ENCODE measurements at places on chromosomes 2 and 18.

- no peak for DNase-seq
Observed at GRCh38 chr2:118865106-118865505, 17.7 kb upstream of the EN1 start.

- DNase-seq, result no peak
Observed at GRCh38 chr2:144703852-144704708, 184.2 kb upstream of the ZEB2 start.

- DNase-seq, result no peak
Observed at GRCh38 chr2:80437959-80438358, 133.4 kb upstream of the LRRTM1 start.

DNA sequence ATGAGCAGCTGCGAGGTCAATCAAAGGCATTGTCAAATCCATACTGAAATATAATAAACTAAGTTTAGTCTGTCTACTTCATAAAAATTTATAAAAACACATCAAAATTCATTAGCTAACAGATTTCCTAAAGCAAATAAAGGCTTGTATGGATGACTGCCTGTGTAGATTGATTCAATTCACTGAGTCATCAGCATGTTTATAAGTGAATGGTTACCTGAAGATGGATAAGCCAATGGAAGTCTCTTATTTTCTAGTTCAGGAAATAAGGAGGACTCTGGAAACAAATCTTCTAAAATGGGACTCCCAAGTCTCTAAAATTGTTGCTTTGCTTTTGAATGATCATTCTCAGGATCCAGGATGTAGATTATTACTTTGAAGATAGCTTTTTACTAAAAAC, 57.0 kb upstream of the HNRNPA3 start:
- no peak for DNase-seq

GRCh38 chr18:52694804-52695203, 354.8 kb downstream of the DCC start:
- DNase-seq, result no peak

GRCh38 chr2:3189076-3189591, 188.5 kb downstream of the EIPR1 start:
- DNase-seq, result no peak

- no peak for DNase-seq
Observed at GRCh38 chr2:2575870-2576386, 244.9 kb upstream of the MYT1L start.

DNA sequence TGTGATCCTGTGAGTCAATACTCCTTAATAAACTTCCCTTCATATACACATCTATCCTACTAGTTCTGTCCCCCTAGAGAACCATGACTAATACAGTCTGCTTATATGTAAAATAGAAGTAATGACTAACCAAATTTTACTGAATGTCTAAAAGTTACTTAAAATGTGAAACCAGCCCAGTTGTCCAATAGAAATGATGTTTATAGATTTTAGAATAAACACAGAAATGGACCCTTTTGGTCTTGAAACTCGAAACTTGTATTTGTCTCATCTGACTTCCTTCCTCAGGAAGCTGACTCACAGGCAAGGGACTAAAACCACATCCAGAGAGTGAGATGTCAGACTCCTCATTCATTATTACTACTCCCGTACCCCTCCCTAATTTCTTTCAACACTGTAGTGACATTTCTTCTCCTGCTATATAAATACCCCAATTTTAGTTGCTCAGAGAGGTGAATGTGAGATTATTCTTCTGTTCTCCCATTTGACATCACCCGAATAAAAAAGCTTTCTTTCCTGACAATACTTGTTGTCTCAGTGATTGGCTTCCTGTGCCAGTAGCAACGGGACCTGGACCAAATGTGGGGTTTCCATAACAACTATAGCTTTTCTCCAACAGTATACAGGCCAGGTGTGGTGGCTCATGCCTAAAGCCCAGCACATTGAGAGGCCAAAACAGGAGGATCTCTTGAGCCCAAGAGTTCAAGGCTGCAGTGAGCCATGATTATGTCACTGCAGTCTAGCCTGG, 486.0 kb downstream of the ERBB4 start:
- no peak for DNase-seq

DNA sequence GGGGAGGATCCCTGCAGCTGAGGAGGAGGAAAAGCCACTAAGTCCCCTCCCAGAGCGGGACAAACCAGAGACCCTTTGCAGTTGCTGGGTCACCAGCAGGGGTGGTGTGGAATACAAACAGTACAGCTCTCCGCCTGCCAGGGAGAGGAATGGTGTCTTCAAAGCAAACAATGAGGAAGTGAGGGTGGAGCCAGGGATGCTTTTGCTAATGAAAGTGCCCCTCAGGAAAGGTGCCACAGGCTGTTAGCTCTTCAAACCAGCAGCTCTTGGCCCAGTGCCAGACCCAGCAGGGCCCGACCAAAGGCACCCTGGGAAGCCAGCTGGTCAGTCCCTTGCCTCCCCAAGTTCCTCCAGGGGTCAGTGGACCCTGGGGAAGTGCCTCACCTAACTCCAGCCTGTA, 102.8 kb downstream of the HIBCH start:
- no peak for DNase-seq

GRCh38 chr18:24268784-24269550, 128.7 kb downstream of the OSBPL1A start:
- no peak for DNase-seq

- no peak for DNase-seq
Observed at GRCh38 chr2:70536517-70537055, 17.0 kb downstream of the TGFA start.

DNA sequence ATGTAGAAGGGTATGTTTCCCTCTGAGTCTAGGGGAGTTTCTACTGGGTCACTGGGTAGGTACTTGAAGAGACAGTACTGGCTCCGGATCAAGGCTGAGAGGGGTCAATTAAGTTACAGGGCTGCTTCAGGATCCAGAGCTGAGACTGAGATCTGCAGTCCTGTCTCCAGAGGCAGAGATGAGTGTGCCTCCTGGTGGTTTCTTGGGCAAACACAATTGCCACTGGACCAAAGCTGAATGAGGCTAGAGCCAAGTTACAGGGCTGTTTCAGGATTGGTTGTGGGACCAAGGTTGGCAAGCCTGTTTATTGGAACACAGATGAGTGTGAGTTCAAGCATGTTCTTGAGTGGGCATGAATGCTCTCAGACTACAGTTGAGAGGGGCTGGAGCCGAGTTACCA, 157.9 kb downstream of the ADCYAP1 start:
- DNase-seq, result no peak

GRCh38 chr2:75518638-75519465, 41.9 kb downstream of the EVA1A start:
- DNase-seq, result no peak

DNA sequence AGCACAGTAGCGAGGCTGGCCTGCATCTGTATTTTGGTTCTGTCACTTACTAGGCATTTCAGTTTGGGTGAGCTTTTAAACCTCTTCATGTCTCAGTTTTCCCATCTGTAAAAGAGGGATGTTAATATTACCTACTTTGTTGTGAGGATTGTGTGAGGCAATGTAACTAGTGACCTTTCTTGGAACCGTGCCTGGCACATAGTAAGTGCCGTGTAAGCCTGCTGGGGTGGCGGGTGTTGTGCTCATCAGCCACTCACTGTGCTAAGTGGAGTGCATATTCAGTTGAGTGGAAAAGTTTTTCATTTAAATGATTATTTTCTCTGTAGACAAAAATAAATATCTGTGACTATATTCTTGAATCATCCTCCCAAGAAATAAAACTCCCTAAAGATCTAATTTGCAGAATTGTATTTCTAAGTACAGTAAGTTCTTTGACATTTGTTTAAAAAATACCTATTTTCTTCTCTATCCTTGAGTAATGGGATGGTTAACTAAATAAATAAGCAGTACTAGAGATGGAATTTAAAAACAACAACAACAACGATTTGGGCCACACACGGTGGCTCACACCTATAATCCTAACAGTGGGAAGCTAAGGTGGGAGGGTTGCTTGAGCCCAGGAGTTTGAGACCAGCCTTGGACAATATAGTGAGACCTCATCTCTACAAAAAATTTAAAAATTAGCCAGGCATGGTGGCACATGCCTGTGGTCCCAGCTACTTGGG, 56.7 kb downstream of the MALT1 start:
- DNase-seq, result no peak

- DNase-seq, result no peak
Observed at GRCh38 chr2:1137913-1138391, 187.3 kb downstream of the SNTG2 start.

DNA sequence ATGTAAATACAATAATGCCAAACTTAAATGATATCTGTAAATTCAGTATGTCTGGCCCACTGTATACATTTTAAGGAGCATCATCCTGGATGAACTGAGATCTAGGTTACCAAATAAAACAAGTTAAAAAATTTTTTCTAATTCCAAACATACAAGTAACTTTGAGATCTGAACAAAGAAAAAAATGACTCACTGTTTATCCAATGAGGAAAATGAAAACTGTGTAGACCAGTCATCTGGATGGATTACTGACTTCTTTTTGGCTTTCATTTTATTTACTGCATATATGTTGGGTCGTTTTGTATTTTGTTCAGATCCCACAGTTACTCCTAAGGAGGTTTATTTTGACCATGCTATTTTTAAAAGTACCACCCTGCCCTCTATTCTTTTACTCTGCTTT, 189.8 kb downstream of the RBM43 start:
- DNase-seq, result no peak

DNA sequence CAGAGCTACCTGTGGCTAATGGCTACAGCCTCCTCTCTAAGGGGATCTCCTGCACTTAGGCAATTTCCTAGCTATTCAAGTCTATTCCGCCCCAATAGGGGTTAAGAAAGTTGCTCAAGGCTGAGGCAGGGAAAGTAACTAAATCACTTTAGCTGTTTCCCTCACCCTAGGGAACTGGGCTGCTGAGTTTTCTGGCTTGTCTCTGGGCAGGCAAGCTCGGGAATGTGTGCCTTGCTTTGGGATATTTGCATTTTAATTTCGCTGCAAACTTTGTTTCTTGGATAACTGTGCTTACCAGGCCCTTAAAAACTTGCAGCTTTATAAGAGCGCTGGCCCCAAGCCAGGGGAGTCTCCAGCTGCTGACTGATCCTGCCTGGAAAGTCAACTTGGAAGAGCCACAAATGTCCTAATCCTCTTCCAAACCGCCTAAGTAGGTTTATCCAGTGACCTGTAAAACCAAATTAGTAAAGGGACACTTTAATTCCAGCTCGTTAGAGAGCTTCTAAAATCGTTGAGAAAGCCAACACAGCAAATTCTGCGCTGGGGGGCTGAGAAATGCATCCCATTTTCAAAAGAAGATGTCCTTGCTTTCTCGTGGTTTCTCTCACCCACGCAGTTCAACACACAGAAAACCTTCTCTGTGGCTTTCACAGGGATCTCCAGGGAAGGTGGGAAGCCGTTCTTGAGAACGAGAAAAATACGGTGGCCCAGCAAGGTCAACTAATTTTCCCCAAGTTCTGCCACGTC, 59.5 kb upstream of the SP3 start:
- no peak for DNase-seq

DNA sequence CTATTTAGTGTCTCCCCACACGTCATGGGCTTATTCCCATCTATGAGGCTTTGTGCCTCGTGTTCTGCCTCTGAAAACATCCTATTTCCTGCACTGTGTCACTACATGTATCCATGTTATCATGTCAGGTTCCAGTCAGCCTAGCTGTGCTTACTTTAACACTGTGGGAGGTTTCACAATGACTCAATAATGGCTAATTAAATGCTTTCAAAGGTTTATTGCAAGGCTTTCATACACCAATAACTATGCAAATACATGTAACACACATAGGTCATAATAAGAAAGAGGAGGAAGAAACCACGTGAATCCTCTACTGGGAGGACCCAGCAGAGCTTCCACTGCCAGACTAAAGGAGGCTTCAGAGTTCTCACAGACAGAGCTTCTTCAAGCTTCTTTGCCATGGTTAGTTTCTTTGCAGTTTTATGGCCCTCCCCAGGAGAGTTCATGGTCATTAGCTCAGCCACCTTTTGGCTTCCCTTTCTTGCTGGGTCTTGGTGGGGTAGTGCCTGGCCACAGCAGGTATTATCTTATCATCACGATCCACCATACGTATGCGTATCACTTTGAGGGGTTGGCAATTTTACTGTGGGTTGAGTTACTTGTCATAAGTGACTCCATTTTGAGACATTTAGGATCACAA, 5.1 kb upstream of the COLEC12 start:
- DNase-seq, result no peak

- no peak for DNase-seq
Observed at GRCh38 chr2:32894119-32894728, 52.5 kb upstream of the LTBP1 start.

DNA sequence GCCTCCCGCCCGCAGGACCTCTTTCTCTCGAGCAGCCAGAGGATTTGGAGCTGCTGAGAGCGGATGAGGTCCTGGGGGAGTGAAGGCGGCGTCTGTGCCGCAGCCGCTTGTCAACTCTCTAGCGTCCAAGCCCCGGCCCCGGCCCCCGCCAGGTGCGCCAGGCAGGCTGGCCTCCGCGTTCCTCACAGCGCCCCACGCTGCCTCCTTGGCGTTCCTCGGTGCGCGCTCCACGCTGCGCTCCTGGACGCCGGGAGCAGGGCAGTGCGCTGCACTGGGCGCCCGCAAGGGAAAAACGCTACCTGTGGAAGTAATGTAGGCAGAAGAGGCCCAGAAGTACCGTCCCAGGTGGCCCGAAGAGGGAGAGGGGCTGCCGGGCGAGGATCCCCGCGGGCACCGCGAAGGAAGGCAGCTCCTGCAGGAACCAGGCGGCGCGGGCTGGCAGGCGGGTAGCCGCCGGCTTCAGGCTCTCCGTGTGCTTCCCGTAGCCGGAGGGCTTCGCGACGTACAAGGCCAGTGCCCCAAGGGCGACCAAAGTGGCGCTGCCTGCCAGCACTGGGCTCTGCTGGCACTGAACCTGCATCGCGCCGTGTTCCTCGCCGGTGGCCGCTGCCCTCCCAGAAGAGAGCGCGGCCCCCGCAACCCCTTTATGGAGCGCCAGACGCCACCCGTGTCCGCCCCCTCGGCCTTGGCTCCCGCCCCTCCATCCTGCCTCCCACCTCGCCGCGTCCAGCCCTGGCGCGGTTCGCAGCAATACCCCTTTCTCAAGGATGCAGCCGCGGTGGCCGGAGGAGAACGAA, at the start of gene SRD5A2:
TSS of gene SRD5A2 (minus strand) at position 618 of the 797 bp plus-strand sequence. CDS start at position 580, 38 bp downstream.
- DNase-seq, result no peak

DNA sequence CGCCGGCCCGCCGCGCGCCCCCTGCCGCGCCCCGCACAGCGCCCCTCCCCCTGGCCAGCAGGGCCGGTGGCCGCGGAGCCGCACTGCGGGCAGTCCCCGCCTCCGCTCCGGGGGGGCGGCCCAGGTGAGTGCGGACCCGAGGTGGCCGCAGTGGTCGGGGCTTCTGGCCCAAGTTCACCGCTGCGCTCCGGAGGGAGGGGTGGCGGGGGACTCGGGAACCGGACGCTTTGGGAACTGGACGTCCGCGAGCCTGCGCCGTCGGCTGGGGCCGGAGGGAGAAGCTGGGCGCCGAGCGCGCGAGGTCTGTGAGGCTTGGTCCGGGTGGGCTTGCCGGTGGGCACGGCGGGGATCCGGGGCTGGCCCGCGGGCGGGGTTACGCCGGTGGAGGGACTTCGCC, 591 bp upstream of the LDLRAD4 start:
- no peak for DNase-seq

GRCh38 chr2:168286535-168286934, 39.1 kb upstream of the STK39 start:
- no peak for DNase-seq

GRCh38 chr2:163641986-163642385, 93.8 kb downstream of the FIGN start:
- DNase-seq, result no peak

Measured in stimulated activated CD8-positive, alpha-beta memory T cell treated with anti-CD3 and anti-CD28 coated beads, Interleukin-7, amount 100 ng/mL, for 24 hours (primary cell).